Smooth muscle cell of the pulmonary artery (primary cell): ENCODE measurements at places on chromosomes 16 and 17. TPM values are rescaled to one million over a fixed set of nuclear protein-coding genes. Genes with fewer than 3 reads are reported as not detected.

CHD3 gene
- total RNA-seq = 152 and 164 TPM in 2 replicates

PLK1 gene
- 3.7 and 9.8 TPM in 2 replicates for total RNA-seq

ORMDL3 gene
- 98.0 and 118 TPM in 2 replicates for total RNA-seq

SMIM5 gene
- total RNA-seq = 0.07 TPM in 1 of 2 replicates, not detected in the other

KRTAP2-1 gene
- total RNA-seq = not detected in 2 replicates

NETO2 gene
- 26.4 and 150 TPM in 2 replicates for total RNA-seq

GP2 gene
- not detected in 2 replicates for total RNA-seq

KRT27 gene
- not detected in 2 replicates for total RNA-seq

CFAP97D1 gene
- under 0.01 TPM in 1 of 2 replicates, not detected in the other for total RNA-seq

CTRB1 gene
- not detected in 2 replicates for total RNA-seq

DYNLRB2 gene
- total RNA-seq = 0.59 TPM in 1 of 2 replicates, not detected in the other

KRT40 gene
- not detected in 2 replicates for total RNA-seq

VAMP2 gene
- 11.6 and 12.8 TPM in 2 replicates for total RNA-seq

KRTAP2-3 gene
- 0.56 TPM in 1 of 2 replicates, not detected in the other for total RNA-seq

SPNS3 gene
- not detected in 2 replicates for total RNA-seq

ATP6V0A1 gene
- total RNA-seq = 98.5 and 104 TPM in 2 replicates

PIK3R5 gene
- total RNA-seq = 0.07 TPM in 1 of 2 replicates, not detected in the other

SMPD3 gene
- 0.07 and 0.10 TPM in 2 replicates for total RNA-seq

SLC4A1 gene
- total RNA-seq = not detected in 2 replicates

CRYBA1 gene
- not detected in 2 replicates for total RNA-seq

OR3A1 gene
- 0.07 and 0.10 TPM in 2 replicates for total RNA-seq

LHX1 gene
- total RNA-seq = not detected in 2 replicates

CCL8 gene
- 0.20 and 0.26 TPM in 2 replicates for total RNA-seq

LGALS9B gene
- not detected in 2 replicates for total RNA-seq

PYY gene
- not detected in 2 replicates for total RNA-seq

TERF2IP gene
- total RNA-seq = 39.6 and 45.1 TPM in 2 replicates

NUFIP2 gene
- total RNA-seq = 52.5 and 53.1 TPM in 2 replicates

ITGAL gene
- total RNA-seq = 0.17 TPM in 1 of 2 replicates, not detected in the other

PHLPP2 gene
- total RNA-seq = 8.5 and 9.0 TPM in 2 replicates

CTRB2 gene
- total RNA-seq = not detected in 2 replicates

HBA2 gene
- not detected in 2 replicates for total RNA-seq

UNC13D gene
- 1.8 and 3.0 TPM in 2 replicates for total RNA-seq

PRAC1 gene
- not detected in 2 replicates for total RNA-seq

KRTAP4-6 gene
- total RNA-seq = not detected in 2 replicates

ASGR1 gene
- 0.26 and 0.43 TPM in 2 replicates for total RNA-seq

KCNH4 gene
- total RNA-seq = 0.03 TPM in 1 of 2 replicates, not detected in the other

GNGT2 gene
- not detected in 2 replicates for total RNA-seq

CA7 gene
- not detected in 2 replicates for total RNA-seq

APOBR gene
- not detected in 2 replicates for total RNA-seq

RAB11FIP4 gene
- 0.23 and 0.46 TPM in 2 replicates for total RNA-seq

TOX3 gene
- total RNA-seq = not detected in 2 replicates

C1QTNF8 gene
- total RNA-seq = 0.13 TPM in 1 of 2 replicates, not detected in the other

NPIPA8 gene
- total RNA-seq = not detected in 2 replicates

GGA3 gene
- total RNA-seq = 16.7 and 28.0 TPM in 2 replicates

ARL2BP gene
- total RNA-seq = 55.1 and 63.9 TPM in 2 replicates

ZFHX3 gene
- total RNA-seq = 15.2 and 19.0 TPM in 2 replicates

CXCL16 gene
- 4.0 and 4.5 TPM in 2 replicates for total RNA-seq

GSDMA gene
- not detected in 2 replicates for total RNA-seq

KRTAP4-16 gene
- total RNA-seq = not detected in 2 replicates

CHRNB1 gene
- 5.2 and 6.7 TPM in 2 replicates for total RNA-seq

TTYH2 gene
- total RNA-seq = 1.8 TPM in 2 replicates

SLC46A1 gene
- total RNA-seq = 11.4 and 16.4 TPM in 2 replicates

SLC5A11 gene
- total RNA-seq = not detected in 2 replicates

GAS7 gene
- 0.63 and 10.0 TPM in 2 replicates for total RNA-seq

KRT33B gene
- total RNA-seq = not detected in 2 replicates

TLCD2 gene
- total RNA-seq = 3.8 and 4.8 TPM in 2 replicates

SEBOX gene
- not detected in 2 replicates for total RNA-seq

KRTAP9-2 gene
- not detected in 2 replicates for total RNA-seq
